ENCODE measurements at places on chromosomes 2 and 18. TPM values are rescaled to one million over a fixed set of nuclear protein-coding genes. Genes with fewer than 3 reads are reported as not detected.
A peak's percentile ranks its signal among the peaks of the same experiment; 100 is the strongest.

GRCh38 chr18:31773774-31774476 lies 13.2 kb upstream of the SLC25A52 start:
- DNase-seq, result no peak

DNA sequence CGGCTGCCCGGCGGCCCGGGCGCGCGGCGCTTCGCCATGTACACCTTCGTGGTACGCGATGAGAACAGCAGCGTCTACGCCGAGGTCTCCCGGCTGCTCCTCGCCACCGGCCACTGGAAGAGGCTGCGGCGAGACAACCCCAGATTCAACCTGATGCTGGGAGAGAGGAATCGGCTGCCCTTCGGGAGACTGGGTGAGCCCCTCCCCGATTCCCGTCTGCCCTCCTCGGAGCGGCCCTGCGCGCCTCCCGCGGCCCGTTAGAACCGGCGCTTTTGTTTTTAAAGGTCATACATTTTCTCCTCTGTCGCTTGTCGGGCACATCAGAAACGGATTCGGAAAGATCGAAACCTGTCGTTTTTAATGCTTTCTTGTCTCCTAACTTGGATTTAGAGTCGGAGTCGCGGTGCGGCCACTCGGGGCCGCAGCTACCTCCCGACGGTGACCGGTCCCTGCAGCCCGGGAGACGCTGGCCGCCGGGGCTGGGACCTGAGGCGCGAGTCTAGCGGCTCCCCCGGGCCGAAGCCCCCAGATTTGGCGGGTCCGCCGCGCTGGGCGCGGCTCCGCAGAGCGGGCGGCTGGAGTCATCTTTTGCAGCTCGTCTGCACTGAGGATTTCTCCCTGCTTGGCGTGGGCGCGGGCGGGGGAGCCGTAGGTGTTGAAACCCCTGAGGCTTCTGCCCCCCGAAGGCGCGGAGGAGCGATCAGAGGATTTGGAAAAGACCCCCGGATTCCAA lies 519 bp downstream of the TTL start:
- DNase-seq, result no peak

DNA sequence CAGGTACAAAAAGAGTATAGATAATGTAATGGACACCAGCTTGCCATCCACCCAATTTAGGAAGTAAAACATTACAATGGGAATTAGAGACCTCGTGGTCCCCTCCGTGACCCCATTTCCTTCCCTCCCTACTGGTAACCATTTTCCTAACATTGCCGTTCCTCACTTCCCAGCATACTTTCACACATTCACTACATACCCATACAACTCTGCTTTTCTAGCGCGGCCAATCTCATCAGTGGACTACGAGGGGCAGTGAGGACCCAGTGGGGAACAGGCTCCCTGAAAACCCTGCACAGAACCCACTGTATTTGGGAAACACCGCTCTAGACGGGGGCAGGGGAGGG lies 1.1 kb downstream of the ENOSF1 start:
- no peak for DNase-seq

DNA sequence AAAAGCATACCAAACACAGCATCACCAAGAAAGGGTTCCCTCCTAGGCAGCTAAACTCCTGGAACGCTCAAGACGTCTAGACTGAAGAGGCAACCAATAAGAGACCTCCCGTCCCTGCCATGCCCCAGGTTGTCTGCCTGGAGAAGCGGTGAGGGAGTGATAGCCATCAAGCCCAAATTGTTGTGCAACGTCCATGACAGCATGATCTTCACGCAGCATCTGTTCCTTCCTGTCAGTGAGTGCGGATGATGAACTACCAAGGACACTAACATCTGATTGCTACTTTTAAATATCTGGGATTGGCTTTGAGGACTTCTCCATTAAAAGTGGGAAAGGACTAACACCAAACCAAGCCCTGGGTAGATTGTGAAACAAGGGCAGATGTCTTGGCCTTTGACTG lies 149.7 kb downstream of the TXNL1 start:
- DNase-seq, result no peak

DNA sequence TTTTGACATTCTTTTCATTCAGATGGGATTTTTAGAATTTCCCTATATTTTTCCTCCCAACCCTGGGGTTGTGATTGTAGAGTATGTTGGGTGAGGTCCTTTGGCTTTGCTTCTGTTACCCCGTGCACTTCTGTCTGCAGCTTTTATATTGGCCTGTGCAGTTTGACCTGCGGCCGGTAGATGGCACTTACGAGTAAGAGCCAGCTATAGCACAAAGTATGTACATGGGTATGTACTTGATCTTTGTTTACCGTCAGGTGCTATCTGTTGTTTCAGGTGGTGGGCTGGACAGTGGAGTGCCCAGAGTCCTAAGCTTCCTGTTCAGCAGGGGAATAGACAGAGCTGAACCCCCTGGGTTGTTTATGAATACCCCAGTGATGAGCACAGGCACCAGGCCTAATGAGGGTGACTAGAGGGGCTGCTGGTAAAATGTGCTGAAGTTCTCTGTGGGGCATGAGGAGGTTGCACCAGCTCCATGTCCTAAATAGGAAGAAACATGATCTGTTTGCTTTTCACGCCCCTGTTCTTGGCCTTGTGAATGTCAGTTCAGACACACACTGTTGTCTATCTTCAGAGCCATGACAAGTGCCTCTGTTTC lies 58.9 kb upstream of the THUMPD2 start:
- no peak for DNase-seq

DNA sequence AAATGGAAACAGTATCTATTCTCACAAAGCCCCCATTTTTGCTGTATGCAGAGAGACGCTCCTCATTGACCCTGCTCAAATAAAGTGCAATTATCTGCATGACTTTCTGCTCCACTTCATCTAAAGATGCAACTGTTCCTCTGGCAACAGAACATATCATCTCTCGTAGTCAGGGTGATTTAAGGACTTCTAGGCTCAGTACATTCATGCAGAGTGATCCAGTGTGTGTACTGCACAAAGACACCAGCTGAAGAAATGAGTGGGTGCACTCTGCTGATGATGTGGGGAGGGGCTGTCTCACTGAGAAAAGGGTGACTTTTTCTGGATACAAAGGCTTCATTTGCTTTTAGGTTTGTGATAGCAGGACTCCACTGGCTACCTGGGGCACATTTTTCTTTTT lies 355.2 kb downstream of the GALNT13 start:
- DNase-seq, result no peak

DNA sequence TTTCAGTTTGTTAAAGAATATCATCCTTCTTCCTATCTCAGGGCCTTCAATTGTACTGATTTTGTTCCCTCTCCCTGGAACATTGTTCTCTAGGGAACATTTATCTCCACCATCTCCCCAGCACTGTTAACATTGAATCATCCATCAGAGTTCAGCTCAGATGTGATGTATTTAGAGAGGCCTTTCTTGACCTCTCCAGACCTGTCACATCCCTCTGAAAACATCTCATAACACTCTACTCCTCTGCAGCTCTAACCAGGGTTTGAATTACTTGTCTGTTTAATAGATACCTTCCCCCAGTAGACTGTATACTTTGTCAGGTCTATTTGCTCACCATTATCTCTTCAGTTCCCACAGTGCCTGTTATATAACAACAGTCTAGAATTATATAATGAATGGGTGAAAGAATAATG lies 98.6 kb downstream of the GALNT1 start:
- no peak for DNase-seq

DNA sequence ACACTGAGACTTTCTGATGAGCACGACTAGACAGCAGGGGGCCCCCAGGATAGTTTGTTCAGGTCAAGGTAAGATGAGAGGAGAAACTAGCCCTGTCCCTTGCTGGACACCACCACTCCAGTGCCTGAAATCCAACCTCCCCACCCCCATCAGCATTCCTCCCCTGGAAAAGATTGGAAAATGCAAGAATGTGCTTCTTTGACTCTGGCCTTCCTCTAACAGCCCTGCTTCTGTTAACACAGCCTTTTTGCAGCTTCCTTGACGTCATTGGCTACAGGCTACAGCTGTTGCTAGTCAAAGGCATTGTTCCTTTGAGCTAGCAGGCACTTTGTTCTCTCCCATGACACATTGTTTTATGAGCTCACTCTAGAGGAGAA lies 20.1 kb upstream of the LTBP1 start:
- peak; percentile 51 for DNase-seq

GRCh38 chr18:59605633-59606192 lies 91.5 kb downstream of the CCBE1 start:
- no peak for DNase-seq

Gene SLC14A1
- 4.5 TPM for polyA plus RNA-seq

DNA sequence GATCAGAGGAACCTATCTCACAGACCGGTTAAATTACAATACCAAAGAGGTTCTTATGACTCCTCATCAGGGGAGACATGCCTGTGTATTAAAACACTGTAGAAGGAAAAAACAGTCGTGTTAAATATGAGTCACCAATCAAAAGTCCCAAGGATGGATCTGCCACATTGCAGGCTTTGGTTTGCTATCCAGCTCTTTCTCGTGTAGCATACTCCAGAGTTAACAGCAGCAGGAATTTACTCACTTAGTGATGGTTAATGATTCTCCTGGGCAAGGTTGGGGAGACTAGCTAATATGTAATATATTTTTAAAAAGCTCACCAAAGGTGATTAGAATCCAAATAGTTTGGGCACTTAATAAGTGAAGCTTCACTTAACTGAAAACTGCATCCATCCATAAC lies 109.7 kb downstream of the MBD5 start:
- DNase-seq, result peak; percentile 31

DNA sequence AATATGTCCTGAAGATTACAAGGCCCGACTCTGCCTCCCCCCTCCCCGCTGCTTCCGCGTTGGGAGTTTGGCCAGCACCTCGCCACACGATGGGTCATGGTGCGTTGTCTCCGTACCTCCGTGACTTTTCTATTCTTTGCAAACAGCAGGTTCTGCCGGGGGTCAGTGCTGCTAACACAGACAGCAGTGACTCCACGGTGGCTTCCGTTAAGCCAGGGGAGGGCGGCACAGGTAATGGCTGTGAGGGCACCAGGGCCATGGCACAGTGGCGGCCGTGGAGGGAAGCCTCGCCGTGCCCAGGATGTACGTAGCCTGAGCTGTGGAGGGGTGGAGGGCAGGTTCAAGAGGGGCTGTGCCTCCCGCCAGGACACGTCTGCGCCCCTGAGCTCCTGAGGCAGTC lies 115.5 kb downstream of the NFATC1 start:
- DNase-seq, result no peak

Gene FABP1
- polyA plus RNA-seq, result 23.7 TPM

DNA sequence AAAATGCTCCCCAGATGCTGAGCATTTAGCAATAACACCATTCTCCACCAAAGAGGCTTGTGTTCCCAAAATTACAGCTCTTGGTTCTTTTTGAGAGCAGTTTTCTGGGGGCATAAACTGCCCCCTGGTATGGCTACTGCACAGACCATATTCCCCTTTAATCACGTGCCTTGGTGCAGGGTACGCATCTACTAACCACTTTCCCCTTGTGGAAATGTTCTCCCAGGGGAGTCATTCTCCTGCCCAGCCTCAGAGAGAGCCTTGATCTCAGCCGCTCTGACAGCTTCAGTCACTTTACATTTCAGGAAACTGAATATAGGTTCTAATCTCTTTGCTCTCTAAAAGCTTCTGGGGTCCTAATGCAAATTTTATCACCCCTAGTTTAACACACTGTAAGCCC lies 44.7 kb upstream of the EML6 start:
- no peak for DNase-seq

Data from left renal pelvis (tissue), 4 donors.